ENCODE measurements at places on chromosomes 4 and X.

- DNase-seq, result peak; percentile 11
Observed at GRCh38 chrX:38754102-38754790, 47.0 kb upstream of the MID1IP1 start.

GRCh38 chr4:140659943-140660700 lies 91.4 kb upstream of the UCP1 start:
- no peak for DNase-seq

DNA sequence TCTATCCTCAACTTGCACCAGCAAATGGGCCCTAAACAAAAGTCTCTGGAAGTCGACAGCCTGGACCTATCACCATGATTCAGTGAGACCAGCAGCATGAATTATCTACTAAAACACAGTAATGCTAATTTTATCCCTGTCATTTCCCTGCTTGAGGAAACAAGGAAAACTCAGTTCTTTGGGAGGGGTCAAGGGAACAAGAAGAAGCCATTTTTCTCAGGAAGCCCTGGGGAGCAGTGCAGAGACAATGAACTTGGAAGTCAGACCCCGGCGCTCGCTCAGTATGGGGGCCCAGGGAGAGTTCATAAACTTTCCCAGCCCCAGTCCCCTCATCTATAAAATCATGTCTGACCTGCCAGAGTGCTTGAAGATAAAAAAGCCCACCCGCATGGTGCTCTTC lies 50.4 kb downstream of the DCTD start:
- no peak for DNase-seq

- DNase-seq, result no peak
Observed at GRCh38 chrX:21730026-21730425, 27.9 kb downstream of the SMPX start.

GRCh38 chr4:173529477-173530325 lies at the start of gene HAND2:
HAND2 (minus strand) TSS chr4:173530229; CDS start chr4:173529289, 940 bp downstream.
- peak; percentile 88 for DNase-seq

DNA sequence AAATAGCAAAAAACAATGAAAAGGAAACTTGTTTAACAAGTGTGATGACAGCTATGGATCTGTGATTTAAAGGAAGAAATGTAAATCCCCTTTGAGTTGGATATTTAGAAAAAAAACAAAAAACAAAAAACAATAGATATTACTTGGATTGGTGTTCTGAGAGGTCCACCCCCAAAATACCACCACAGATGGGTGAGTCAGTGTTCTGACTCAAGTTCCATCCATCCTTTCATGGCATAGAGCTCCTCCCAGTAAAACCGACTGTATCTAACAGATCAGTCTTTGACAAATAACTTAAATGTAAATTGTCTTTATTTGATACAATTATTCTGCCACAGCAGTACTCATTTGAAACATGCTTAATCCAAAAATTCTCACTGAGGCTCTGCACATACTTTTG lies 27.4 kb downstream of the TMPRSS11B start:
- no peak for DNase-seq

DNA sequence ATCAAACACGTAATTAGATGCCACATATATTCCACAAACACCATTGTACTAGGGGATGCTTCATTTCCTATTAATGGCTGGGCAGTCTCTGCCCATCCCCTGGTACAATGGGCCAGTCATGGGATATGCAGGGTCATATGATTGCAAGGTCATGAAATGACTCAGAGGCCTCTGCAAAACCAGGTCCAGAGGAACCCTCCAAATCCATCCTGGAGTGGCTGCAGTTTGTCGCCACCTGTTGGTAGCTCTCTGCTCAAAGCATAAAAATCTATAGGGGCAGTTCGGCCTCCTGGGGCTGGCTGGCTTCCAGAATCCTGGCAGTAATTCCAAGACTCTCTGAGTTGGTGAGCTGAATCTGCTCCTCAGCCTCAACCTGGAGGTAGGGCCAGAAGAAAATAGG lies 22.9 kb upstream of the PUDP start:
- no peak for DNase-seq

DNA sequence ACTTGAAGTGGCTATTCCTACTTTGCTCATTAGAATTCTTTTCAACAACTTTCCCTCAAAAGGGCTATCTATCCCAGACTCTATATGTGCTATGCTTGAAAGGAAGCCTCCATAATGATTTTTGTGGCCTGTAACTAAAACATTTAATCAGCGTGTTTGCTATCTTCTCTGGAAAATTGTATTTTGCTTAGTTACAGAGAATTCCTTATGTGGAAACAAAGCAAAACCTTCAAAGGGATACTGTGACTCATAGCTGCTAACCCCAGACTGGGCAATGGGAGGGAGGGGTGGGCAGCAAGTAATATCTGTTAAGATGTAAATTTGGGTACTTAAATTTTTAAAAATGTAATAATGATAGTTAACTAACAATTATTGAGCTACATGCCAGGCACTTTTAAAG lies 3.7 kb downstream of the SLC25A14 start:
- DNase-seq, result no peak

DNA sequence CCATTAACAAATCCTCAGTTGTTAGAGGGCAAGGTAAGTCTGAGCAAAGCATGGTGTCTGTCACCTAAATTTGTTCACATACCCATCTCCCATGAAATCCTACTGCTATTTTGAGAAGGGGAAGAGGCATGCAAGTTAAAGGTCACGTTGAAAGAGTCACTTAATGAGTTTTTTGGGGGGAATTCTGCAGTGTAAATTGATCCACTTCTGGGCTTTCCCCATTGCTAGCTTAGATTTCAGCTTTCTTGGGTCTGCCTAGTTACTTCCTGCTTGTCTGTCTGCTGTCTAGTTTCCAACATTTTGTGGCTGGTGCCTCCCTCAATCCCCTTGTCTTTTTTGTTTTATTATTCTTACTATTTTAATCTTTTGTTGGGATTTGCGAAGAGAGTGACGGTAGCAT lies 32.0 kb downstream of the CEP135 start:
- DNase-seq, result no peak

DNA sequence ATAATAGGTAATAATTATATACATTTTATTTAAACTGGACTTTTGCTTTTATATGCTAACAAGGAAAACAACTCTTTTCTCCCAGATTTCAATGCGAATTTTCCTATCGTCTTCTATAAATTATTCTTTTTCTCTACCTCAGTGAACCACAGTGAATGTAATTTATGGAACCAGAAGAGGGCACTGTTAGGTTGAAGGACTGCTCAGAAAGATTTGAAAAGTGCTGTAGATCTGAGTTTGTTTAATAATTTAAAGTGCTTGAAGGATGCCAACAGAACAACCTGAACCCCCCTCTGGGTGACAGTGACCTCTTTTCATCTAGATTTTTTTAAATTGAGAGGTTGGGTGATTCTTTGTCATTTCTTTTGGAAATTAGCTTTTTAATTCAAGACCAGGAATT lies 54.9 kb downstream of the PHOX2B start:
- DNase-seq, result peak; percentile 37

Measured in HTR-8/SVneo (cell line).